Uterine smooth muscle cell (primary cell): ENCODE measurements at places on chromosomes 5 and 9. TPM values are rescaled to one million over a fixed set of nuclear protein-coding genes. Genes with fewer than 3 reads are reported as not detected.

Gene LCN1
- 0.12 TPM in 1 of 2 replicates, not detected in the other for total RNA-seq

Gene FOXD4L5
- total RNA-seq: not detected in 2 replicates

Gene SAXO1
- total RNA-seq: under 0.01 TPM in 1 of 2 replicates, not detected in the other

Gene SPDL1
- total RNA-seq: 22.0 and 39.3 TPM in 2 replicates

Gene UCK1
- 19.7 and 24.2 TPM in 2 replicates for total RNA-seq

Gene ITGA2
- total RNA-seq: 40.7 and 122 TPM in 2 replicates

Gene CENPK
- 12.2 and 37.4 TPM in 2 replicates for total RNA-seq

Gene CEP72
- 5.6 and 8.4 TPM in 2 replicates for total RNA-seq

Gene CTNND2
- not detected in 2 replicates for total RNA-seq

Gene CA9
- 0.44 and 8.6 TPM in 2 replicates for total RNA-seq

Gene CFAP77
- total RNA-seq: 0.12 TPM in 1 of 2 replicates, not detected in the other

Gene PCDHA13
- under 0.01 and 0.25 TPM in 2 replicates for total RNA-seq

Gene CCL21
- total RNA-seq: not detected in 2 replicates

Gene ZNF483
- total RNA-seq: 1.9 and 2.4 TPM in 2 replicates

Gene CNTNAP3B
- total RNA-seq: 4.5 and 14.5 TPM in 2 replicates

Gene CFAP90
- total RNA-seq: under 0.01 TPM in 1 of 2 replicates, not detected in the other

Gene IFNB1
- not detected in 2 replicates for total RNA-seq
